ENCODE measurements at places on chromosomes 1 and 21.

GRCh38 chr1:81547912-81548303 is 252.8 kb upstream of the ADGRL2 start:
- DNase-seq: no peak

- DNase-seq: no peak
These were observed 55.6 kb downstream of the SSX2IP start for GRCh38 chr1:84634536-84635205.

GRCh38 chr1:220783453-220783852 is 3.3 kb upstream of the MTARC1 start:
- DNase-seq: no peak

DNA sequence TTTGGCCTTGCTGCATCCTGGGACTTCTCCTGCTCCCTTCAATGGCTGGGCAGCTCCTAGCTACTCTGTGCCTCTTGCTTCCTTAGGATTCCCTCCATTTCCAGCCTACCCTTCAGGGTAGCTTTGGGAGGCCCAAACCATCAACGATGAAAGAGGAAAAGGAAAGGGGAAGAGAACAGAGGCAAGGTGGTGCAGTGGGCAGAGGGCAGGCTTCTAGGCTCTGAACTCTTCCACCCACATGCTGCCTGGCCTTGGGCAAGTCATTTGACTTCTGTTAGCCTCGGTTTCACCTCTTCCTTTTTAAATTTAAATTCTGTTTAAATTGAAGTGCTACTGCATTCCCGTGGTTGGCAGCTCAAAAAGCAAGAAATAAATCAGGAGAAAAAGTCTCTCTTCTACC is 5.7 kb upstream of the PPM1J start:
- DNase-seq: no peak

GRCh38 chr1:1529321-1529720 is 11.1 kb downstream of the TMEM240 start:
- no peak for DNase-seq

DNA sequence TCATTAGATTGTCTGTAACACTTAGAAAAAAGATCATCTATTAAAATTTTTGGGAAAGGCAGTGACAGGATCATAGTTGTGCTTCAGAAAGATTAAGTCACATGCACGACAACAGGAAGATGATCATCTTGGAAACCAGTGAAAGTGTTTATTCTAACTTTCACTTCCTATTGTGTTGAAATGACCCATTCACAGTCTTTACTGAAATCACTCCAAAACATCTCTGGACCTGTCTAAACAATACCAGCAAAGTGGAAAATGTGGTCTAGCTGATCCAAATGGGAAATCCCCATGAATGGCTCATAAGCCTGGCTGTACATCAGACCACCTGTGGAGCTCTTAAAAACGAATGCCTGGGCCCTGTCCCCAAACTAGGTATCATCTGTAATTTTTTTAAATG is 111.1 kb upstream of the ETV3 start:
- DNase-seq: no peak
